ENCODE measurements at places on chromosomes 3 and 15.

DNA sequence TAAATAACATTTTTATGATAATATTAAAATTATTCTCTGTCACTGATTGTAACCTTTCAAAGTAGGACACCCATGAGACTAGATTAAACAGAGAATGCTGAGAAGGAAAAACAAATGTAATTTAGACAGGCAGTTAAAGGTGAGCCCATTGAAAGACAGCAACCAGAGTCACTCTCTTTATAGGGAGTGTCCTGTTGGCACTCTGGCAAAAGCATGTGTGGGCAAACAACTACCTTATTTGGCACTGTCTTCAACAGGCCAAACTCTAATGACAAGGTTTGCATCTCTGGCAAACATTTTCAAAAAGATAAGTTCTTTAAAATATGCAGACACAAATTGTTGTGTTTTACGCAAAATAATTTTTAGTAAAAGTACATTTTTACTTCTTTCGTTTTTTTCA is 29.8 kb downstream of the NFKBIZ start:
- DNase-seq, result no peak

DNA sequence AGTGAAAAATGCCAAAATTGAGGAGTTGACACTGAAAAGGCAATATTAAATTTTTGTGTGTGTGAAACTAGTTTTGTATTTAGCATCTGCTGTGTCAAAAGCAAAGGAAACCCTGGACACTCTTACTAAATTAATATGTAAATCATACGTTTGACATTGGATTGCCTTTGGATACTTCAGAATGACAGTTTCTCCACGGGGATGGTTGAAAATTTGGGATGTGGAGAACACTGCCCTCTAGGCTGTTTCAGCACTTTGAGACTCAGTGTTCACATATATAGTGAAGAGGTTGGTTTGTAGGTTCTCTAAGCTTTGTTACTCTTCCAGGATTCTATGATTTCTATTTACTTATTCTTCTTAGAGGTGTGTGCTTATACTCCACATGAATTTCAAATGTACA is 3.0 kb downstream of the ROBO2 start:
- DNase-seq, result no peak

DNA sequence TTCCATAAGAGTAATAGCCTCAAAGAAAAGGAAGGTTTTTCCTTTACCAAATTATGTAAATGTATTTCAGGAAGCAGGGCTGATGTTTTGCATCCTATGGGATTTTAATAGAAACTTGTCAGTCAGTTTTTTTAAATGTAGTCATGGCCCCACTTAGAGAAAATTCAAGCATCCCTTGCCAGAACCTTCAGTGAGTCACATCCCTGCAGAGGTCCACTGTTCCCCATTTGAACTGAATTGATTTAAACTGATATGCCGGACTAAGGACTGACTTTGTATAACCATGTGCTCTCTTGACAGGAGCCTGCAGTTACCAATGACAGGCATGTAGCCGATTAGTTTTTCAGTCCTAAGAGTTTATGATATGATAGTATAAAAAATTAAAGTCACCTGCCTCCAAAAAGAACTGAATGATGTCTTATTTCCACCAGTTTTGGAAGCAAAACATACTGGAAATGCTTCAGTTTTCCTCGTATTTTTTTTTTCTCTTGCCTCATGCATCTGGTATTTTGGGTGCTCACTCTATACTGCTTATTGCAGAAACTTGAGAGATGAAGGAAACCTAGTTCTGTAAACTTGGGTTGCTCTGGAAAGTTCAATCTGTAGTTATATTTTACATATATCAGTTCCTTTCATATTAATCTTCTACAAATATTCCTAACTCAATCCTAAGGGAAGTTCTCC is 30.7 kb downstream of the LRTM1 start:
- no peak for DNase-seq

GRCh38 chr15:65362491-65362890 is 15.3 kb downstream of the IGDCC3 start:
- DNase-seq, result no peak

DNA sequence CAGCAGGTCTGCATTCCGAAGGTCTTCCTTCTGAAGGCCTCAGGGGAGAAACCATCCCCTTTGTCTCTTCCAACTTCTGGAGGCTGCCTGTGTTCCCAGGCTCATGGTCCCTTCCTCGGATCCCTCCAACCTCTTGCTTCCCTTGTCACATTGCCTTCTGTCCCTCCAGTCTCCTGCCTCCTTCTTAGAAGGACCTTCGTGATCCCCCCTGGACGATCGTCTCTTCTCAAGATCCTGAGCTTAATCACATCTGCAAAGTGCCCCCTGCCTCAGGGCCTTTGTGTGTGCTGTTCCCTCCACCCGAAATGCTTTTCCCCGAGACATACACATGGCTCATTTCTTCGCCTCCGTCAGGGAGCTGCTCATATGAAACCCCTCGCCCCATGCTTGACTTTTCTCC is 505.8 kb downstream of the SHQ1 start:
- DNase-seq, result no peak

- DNase-seq, result no peak
Observed at GRCh38 chr15:100336061-100336460, 5.7 kb downstream of the ADAMTS17 start.

DNA sequence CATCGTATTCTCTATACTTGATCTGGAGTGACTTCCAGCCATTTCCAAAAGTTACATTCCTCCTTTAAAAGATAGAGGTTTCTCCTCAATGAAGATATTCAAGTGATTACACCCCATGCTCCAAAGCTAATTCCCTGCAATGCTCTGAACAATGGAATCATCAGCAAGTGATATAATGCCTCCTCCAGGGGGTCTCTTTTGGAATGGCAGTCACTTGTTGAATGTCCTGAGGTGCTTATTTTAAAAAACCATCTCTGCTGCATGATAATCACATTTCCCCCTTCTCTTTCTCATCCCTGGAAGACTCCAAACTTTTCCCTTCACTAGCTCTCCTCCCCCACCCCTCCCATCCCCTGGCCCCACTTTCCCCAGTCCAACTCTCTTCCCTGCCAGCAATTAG is 2.6 kb downstream of the LHFPL4 start:
- no peak for DNase-seq

DNA sequence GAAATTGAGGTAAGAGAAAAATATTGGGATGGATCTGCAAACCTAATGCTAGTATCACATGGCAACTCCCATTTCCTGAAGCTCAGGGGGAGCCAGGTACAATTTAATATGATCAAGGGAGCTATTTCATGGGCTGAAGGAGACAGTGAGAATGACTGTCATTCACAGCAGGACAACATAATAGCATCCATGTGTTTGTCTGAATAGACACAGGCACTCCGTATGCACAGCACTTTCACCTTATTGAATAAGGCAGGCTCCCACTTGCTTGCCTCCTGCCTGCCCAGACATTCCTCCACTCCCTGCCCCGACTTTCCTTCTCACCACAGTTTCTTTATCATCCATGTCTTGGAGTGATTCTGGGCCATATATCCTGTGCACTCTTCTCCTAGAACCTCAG is 156.6 kb upstream of the SLC24A5 start:
- no peak for DNase-seq

- DNase-seq, result no peak
Observed at GRCh38 chr15:72237029-72237852, 6.3 kb upstream of the PKM start.

- no peak for DNase-seq
Observed at GRCh38 chr3:35900079-35900478, 260.8 kb downstream of the ARPP21 start.

- DNase-seq, result no peak
Observed at GRCh38 chr3:42699511-42699971, 3.1 kb downstream of the HHATL start.

DNA sequence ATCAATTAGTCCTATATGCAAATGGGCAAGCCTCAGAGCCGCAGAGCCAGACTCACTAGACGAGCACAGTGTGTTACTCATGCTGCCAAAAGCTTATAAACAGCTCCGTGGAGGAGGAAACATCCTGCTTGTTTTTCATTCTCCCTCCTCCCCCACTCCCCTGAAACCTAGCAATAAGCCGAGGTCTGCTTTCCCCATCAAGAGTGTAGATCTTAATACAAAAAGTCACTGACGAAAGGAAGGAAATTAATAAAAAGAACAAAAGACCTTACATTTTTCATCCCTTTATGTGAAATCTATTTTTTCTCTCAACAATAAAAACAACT is 88.5 kb downstream of the XXYLT1 start:
- no peak for DNase-seq

- DNase-seq, result no peak
Observed at GRCh38 chr15:62105266-62105665, 38.5 kb downstream of the C2CD4A start.

GRCh38 chr3:187848401-187848800 is 103.1 kb upstream of the BCL6 start:
- no peak for DNase-seq

GRCh38 chr3:5729852-5730251 is 542.3 kb downstream of the EDEM1 start:
- no peak for DNase-seq

- no peak for DNase-seq
Observed at GRCh38 chr3:14428087-14429033, 26.0 kb downstream of the SLC6A6 start.

DNA sequence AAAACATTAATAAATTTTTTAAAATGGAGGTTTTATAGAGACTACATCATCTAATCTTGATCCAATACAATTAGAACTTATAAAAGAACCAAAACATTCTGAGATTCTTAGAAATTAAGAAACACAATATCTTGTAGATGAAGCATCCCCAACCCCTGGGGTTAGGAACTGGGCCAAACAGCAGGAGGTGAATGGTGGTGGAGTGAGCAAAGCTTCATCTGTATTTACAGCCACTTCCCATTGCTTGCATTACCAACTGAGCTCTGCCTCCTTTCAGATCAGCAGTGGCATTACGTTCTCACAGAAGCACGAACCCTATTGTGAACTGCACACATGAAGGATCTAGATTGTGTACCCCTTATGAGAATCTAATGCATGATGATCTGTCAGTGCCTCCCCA is 36.3 kb downstream of the KNL1 start:
- DNase-seq, result no peak

DNA sequence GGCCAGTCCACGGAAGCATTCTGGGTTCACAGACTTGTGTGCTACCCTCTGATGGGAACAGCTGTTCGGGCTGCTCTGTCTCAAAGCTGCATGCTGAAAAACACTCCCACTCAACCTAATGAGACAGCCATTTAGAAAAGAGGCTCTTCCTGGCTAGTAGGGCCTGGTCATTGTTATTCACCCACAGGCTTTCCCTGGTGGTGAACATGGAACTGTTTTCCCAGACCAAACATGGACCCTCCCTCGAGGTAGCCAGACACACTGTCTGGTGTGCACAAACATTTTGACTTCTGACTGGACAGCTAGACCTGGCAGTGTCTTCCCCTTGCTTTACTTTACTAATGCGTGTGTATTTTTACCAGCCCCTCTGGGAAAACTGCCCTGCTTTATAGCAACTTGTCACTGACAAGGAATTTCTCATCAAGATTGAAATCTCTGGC is 39.0 kb downstream of the MECOM start:
- DNase-seq, result no peak

DNA sequence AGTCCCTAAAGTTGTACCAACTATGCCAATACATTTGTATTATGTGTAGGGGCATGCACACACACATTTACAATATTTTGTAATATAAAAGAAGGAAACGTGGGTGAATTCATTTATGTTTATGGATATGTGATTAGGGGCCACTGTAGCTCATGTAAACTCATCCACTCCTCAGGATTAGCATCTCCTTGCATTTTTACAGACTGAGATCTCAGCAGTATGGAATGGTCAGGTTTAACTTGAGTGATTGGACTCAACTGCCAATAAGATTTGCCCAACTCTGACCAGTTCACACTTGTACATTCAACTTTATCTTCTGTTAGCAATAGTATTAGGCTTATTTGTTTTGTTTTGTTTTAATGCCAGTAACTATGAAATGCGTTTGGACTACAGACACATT is 36.5 kb downstream of the PSMD6 start:
- DNase-seq, result no peak

GRCh38 chr3:94619643-94620042 is 556.8 kb downstream of the NSUN3 start:
- DNase-seq, result no peak

DNA sequence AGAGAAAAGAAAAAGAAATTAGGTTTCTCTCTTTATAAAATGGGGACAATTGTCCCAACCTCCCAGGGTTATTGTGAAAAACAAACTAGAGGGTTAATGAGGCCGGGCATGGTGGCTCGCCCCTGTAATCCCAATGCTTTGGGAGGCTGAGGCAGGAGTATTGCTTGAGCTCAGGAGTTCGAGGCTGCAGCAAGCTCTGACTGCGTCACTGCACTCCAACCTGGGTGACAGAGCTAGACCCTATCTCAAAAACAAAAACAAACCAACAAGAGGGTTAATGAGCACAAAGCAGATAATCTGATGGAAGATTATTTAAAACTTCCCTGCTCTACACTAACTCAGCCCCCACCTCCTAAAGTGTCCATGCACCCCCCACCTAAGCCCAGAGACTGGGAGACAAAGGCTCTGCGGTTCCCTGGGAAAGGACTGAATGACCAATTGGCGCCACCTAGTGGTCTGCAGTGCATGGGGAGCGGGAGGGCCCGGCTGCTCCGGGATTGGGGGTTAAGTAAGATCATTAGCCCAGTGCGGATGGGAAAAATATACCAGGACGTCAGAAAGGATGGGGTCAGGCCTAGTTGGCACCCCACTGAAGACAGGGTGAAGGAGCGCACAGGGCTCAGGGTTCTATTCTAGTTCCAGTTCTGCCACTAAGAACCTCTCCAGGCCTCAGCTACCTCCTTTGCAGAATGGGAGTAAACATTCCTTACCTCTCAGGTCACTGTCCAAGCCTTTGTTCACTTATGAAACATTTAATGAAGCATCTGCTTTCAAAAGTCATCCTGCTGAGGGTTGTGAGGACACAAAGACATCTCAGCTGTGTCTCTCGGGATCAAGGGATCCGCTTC is 15.6 kb downstream of the PIF1 start:
- no peak for DNase-seq

DNA sequence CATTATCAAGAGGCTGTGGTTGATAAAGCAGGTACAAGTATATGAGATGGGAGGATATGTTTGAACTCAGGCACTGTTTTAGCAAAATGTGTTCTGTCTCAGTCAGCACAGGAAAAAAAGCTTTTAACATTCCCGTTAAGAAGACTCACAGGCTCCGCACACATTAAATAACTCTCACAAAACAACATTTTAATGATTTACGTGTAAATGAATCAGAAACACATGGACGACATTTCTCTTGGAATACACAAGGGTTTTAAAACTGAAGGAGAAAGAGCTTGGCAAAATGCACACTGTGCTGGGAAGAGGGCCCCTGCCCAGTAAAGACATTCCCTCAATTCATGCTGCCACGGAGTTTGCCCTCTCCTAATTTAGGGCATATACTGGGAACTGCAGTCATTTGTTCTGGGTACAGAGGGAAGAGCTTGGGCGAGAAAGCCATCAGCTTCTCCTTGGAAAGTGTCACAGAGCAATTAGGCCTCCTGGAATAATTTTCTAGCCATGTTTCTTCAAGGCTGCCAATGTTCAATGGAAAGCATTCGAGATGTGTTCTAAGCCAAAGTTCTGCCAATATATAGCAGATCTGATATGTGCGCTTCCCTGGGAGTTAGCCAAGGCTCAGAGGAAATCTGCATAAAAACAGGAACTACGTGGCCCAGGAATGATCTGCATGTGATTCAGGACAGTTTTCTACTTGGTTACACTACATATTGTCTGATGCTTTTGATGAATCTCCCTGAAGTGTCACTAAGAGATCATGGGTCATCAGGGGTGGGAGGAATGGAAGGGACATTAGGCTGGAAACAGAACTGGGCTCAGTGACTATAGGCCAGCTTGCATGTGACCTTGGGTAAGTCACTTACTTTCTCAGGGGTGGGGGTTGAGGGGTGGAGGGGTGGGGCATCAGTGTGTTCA is 2.2 kb upstream of the MASP1 start:
- DNase-seq, result no peak

- no peak for DNase-seq
Observed at GRCh38 chr3:12686096-12686495, 22.2 kb upstream of the RAF1 start.
